ENCODE measurements at places on chromosomes 5 and 9.

DNA sequence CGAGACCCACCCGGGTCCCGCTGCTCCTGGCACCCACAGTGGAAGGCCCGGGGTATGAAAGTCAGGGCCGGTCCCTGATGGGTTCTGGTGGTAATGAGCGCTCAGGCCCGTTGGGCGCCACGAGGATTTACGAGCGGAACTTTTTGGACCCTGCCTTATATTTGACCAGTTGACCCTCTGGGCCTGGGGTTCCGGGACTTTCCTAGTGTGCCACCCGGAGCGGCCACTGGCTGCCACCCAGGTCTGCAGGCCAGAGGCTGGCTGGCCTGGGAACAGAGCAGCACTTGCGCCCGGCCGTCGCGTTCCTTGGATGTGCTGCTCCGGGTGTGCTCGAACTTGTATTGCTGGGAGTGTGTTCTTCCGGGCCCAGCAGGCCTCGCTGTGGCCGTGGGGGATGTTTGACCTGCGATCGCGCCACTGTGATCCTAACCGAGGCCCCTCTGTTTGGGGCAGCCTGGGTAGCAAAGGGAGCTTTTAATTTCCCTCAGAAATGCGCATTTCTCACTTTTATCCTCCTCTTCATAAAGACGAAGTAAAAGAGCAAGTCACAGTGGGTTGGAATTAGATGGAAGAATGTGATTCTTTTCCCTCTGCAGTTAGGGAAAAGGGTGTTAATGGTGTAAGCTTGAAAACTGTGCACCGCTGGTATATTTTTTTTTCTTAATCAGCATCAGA is 1.2 kb downstream of the F2RL1 start:
- no peak for DNase-seq

DNA sequence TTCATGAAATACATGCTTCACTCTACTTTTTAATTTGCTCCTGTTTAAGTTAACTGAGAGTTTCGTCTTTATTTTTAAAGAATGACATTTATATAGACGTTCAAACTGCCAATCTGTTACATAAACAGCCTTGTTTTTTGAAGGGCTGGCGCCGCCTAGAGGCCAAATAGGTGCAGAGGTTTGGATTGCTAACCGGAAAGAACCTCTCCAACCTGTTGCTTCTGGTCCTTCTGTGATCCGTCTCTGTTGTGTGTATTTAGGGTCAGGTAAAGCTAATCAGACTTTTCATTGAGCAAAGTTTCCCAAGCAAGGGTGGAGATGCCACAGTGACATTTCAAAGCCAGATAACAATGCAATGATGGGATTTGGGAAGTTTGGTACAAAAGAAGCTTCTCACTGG is 39.5 kb upstream of the GLIS3 start:
- peak; percentile 67 for DNase-seq

GRCh38 chr9:129331772-129332500 is 153.9 kb upstream of the IER5L start:
- no peak for DNase-seq

- no peak for DNase-seq
Measured at GRCh38 chr5:59152701-59153245, 569.9 kb downstream of the RAB3C start.

DNA sequence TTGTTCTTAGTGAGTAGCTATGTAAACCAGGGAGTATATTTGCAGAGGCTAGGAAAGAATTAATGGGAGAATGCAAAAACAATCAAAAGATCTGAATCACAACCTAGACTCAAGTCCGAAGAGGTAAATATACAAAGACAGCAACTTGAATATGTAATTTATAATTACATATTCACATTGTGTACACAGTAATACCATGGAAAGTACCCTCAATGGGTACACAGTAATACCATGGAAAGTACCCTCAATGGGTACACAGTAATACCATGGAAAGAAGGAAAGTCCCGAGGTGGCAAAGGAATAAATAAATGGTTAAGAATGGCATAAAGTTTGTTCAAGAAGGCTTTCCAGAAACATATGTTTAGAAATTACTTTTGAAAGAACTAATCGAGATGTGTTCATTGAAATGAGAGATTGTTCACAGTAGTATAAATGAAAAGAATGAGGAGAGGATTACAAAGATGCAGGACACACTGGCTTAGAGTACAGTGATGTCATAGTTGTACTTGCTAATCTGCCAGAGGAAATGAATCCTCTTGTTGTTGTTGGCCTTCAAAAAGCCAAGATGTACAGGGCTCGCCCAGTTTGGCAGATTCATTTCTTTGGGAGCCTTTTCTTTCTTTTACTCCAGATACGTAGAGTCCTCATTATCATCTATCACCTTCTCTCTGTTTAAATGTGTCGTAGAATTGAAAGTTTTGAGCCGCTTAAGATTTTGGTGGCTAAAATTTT is 116.0 kb downstream of the UNC13B start:
- no peak for DNase-seq

DNA sequence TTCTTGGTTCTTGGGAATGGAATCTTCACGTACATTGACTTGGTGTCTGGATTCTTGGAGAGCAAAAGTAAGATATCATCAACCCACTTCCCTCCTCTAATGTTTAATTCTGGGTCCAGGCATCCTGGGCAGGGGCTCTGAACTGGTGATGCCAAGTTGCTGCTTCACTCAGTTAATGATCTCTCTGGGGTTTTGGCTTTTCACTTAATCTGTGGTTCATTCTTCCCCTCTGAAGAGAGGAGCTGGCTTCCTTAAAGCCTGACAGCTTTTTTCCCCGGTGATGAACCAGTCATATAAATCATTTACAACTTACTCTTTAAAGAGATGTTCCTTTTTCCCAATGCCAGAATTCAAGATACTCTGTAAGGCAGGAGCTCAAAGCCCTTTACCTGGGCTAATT is 65.9 kb downstream of the ARHGAP26 start:
- DNase-seq = no peak

DNA sequence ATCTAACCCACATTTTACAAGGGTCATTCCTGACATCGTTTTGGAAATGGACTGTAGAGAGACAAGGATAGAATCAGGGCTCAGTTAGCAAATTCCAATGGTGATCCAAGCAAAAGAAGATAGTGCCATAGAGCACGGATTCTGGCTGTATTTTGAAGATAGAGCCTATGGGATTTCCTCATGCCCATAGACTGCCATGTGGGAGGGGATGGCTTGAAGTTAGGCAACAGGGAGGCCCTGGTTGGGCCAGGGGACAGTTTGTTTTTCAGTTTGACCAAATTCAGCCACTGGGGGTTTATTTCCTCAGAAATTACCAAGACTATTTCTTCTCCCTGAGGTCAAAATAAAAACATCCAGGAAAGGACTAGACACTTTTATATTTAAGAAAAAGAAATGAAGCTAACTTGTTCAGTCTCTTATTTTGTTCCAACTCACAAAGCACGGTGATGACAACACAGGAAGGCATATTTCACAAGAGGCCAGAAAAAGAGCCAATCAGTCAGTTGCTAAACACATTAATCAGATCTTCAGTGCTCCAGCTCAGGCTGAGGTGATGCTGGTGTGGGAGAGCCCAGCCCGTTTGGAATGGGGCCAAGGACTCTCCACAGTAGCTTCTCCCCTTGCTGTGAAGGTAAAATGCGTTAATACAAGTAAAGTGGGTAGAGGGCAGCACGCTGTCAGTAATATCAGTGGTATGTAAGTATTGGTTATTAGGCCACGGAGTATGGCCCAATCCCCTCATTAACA is 4.4 kb upstream of the DCTN4 start:
- DNase-seq = no peak

Data from stimulated activated CD4-positive, alpha-beta T cell treated with anti-CD3 and anti-CD28 coated beads, Interleukin-2, amount 100 ng/mL, for 4 hours (primary cell).